CD4-positive, alpha-beta T cell treated with Interleukin-6 for 4 hours (primary cell): ENCODE measurements at places on chromosomes 2 and 18.

- DNase-seq, result no peak
Observed at GRCh38 chr18:53503914-53504441, 720.5 kb downstream of the MBD2 start.

GRCh38 chr2:181754105-181754504 is 73.8 kb upstream of the NEUROD1 start:
- no peak for DNase-seq

- DNase-seq, result no peak
Observed at GRCh38 chr2:197958592-197959150, 154.3 kb downstream of the PLCL1 start.

DNA sequence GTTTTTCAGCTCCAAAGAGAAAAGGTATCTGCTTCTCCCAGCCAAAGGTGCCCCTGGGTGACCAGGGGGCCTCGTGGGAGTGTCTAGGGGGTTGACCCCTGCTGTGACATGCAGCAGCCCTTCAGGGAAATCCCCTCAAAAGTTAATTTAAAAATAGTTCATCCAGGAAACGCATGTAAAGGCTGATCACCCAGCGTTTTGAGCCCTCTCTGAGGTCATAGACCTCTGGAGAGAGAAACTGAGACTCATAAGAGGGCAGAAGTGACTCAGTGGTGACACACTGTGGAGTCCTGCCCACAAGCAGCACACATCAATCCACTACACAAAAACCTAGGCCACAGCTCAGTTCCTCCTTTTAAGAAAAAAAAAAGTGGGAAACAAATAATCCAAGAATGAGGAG is 11.9 kb downstream of the GAL3ST2 start:
- DNase-seq, result no peak
